ENCODE measurements at places on chromosomes 12 and 14.

GRCh38 chr14:54857830-54858269 lies 44.8 kb downstream of the GCH1 start:
- no peak for DNase-seq

DNA sequence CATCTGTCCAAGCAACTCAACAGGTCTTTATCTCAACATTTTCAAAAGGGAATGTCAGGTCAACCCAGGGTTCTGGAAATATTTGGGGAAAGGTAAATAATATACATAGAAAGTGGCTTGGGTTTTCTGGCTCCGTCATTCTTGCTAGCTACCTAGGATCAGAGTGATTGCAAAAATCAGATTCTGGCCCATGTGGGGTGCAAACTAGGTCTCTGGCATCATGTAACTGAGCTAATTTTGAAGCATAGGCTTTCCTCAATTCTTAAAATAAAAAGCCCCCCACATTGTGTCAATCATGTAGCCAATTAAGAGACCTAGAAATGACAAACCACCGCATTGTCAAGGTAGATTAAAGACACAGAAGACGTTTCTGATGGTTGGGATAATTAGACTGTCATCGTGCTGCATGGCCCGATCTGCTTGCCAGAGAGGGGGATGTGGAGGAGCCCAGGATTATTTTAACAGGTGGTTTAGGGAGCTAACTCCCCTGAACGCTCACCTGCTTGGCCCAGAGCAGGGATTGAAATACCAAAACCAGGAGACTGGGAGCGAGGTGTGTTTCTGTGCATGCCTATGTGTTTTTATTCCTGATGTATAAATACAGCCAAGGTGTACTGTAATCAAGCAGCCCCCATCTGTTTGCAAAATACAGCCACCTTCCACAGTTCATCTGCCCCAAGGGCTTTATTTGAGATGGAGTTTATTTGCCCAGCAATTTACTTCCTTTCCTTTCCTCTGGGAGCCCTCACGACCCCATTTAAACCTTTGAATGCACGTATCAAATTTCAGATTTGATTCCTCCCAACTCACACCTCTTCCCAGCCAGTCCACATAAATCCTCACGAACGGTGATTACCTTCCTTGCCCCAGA lies 189.5 kb downstream of the TTC8 start:
- DNase-seq, result no peak

GRCh38 chr12:123938679-123939480 lies 33.8 kb downstream of the CCDC92 start:
- no peak for DNase-seq

DNA sequence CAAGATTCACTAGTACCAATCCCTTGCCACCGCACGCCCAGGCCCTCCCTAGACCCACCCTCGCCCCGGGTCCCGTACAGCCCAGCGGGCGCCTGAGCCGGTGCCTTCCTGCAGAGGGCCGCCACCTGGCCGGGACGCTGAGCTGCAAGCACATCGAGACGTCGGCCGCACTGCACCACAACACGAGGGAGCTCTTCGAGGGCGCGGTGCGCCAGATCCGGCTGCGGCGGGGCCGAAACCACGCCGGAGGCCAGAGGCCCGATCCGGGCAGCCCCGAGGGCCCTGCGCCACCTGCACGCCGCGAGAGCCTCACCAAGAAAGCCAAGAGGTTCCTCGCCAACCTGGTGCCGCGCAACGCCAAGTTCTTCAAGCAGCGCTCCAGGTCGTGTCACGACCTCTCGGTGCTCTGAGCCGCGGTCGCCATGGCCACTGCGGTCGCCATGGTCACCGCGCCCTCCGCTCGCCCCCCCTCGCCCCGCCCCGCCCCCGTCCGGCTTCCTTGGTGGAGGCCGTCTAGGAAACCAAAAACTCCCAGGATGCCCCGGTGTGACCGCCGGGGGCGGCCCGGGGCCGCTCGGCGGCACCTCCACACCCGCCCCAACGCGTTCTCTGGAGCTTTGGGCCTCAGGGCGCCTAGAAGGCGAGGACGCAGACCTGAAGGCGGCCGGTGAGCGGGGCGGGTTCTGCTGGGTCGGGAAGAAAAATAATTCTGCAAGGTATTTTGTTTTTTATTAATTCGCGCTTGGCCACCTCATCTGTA lies 3.7 kb downstream of the REM2 start:
- peak; percentile 13 for DNase-seq

DNA sequence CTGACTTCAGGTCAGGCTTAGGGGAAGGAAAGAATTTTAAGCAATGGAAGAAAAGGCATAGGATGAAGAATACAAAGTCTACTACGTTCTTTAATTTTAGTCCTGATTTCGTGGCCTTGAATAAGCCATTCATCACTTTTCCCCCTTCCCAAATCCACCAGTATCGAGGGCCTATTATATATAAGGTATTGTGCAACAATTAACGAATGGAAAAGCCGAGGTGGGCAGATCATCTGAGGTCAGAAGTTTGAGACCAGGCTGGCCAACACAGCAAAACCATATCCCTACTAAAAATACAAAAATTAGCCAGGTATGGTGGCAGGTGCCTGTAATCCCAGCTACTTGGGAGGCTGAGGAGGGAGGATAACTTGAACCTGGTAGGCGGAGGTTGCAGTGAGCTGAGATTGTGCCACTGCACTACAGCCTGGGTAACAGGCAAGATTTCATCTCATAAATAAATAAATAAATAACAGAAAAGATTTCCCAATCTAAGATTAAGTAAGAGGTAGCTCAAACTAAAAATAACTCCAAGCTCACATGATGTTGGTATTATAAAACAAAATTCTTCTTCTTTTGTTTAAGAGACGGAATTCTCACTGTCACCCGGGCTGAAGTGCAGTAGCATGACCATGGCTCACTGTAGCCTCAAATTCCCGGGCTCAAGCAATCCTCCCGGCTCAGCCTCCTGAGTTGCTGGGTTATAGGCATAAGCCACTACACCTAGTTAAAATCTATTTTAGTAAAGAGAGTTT lies 58.3 kb upstream of the NR2C1 start:
- no peak for DNase-seq

- DNase-seq, result no peak
Observed at GRCh38 chr12:105480162-105480561, 149.7 kb downstream of the C12orf75 start.

GRCh38 chr14:68987653-68988036 lies 8.5 kb upstream of the ACTN1 start:
- no peak for DNase-seq

DNA sequence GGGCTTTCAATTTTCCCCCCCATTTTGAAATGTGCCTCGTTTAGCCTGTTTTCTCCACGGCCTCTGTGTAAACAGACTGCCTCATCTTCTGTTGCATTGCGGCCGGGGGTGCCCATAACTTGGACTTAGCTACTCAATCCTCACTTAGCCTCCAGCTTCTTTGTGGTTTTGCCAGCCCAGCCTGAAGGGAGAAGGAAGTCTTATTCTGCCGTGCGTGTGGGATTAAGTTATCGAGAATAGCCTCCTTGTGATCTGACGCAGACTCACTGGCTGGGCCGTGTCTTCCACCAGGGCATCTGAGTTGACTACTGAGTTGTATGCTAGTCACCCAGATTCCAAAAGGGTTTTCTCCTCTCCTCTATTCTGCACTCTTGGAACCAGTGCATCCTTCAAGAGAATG lies 8.1 kb downstream of the PRKAB1 start:
- DNase-seq, result no peak

GRCh38 chr12:79452906-79453305 lies 237.9 kb downstream of the PAWR start:
- DNase-seq, result no peak

GRCh38 chr12:90974286-90974685 lies 19.3 kb upstream of the CCER1 start:
- no peak for DNase-seq

- DNase-seq, result no peak
Observed at GRCh38 chr14:69346710-69347109, 51.4 kb downstream of the ERH start.

- DNase-seq, result no peak
Observed at GRCh38 chr14:98608071-98609060, 663.6 kb downstream of the BCL11B start.

DNA sequence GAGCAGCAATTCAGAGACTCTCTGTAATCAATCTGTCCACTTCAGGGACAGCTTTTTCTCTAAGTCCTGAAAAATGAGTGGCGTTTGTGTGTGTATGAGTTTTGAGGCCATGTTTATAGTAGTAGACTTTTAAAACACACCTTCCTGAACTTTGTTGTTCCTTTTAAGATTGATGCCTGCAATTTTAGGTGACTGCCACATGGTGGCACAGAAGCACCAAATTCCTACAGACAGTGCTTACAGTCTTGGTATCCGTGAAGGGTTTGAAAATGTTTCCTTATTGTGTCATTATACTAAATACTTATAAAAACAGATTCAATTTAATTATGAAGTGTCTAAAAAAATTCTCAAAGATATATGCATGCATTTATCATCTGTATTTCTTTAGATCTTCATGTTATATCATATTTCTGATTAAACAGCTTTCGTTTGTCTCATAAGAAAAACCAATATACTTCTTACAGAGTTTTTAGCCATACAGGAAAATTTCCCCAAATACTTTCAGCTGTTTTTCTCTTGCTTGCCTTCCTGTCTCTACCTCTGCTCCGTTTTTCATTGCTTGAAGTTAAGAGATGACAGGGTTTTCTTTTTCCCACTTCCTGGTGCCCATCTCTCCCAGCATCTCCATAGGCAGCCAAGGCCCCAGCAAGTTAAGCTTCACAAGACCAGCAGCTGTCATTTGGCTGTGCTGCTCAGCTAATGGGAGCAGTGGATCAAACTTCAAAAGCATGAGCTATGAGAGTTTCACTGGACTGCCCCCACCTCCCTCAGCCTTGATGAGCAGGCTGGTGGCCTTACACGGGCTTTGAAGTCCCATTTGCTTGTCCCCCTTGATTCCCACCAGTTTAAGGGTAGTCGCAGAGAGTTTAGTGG lies 259.6 kb downstream of the AKAP6 start:
- DNase-seq, result no peak

- no peak for DNase-seq
Observed at GRCh38 chr14:76012354-76012753, 26.8 kb downstream of the IFT43 start.

GRCh38 chr12:32264961-32265360 lies 134.4 kb upstream of the FGD4 start:
- no peak for DNase-seq

DNA sequence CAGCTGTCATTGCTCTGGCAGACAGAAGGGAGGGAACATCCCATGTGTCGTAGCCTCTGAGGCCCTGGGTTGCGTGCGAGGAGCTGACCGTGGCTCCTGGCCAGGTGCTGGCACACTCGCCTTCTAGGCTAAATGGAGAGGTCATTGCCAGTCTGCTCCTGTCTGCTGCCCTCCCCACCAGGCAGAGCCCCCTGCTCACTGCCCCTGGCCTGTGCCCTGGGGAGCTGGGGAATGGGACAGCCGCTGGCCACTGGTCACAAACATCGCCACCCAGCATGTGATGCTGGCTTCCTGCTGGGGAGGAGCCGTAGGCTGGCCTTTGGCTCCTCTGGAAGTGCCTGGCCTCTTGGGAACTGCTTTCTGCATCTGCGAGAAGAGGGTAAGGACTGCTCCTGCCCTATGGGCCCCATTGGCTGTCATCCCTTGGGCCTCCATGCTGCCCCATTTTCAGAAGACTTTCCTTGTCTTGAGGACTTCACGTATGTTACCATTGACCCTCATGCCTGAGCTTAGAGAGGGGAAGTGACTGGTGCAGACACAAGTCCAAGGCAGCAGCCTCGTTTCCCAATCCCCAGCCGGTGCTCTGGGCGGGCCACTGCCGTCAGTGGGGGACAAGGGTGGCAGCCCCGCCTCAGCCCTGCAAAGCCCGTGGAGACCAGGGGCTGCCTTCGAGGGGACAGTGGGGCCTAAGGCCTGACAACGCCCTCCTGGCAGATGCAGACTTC lies 2.0 kb upstream of the TNFAIP2 start:
- no peak for DNase-seq

Measured in substantia nigra (tissue), 51 donors.